AG10803 (cell line): ENCODE measurements at places on chromosomes 1 and 21.

GRCh38 chr21:37407719-37408420, 41.3 kb downstream of the DYRK1A start:
- DNase-seq, result peak; percentile 55

- DNase-seq, result no peak
These were observed 748.2 kb upstream of the ADAMTS5 start for GRCh38 chr21:27715131-27715530.

DNA sequence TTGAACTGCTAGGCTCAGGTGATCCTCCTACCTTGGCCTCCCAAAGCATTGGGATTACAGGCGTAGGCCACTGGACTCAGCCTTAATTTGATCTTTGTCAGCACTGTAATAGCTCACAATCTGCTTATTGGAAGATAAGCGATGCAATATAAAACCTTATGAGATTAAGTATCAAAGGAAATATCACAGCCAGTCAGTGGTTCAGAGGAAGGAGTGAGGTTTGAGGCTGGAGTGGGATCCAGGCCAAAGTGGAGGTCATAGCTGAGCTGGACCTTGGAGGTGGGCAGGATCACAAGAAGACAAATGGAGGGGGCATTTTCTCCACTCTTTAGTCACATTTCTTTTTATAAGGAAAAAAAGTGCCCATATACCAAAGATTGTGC, 228.5 kb downstream of the RHOU start:
- no peak for DNase-seq

DNA sequence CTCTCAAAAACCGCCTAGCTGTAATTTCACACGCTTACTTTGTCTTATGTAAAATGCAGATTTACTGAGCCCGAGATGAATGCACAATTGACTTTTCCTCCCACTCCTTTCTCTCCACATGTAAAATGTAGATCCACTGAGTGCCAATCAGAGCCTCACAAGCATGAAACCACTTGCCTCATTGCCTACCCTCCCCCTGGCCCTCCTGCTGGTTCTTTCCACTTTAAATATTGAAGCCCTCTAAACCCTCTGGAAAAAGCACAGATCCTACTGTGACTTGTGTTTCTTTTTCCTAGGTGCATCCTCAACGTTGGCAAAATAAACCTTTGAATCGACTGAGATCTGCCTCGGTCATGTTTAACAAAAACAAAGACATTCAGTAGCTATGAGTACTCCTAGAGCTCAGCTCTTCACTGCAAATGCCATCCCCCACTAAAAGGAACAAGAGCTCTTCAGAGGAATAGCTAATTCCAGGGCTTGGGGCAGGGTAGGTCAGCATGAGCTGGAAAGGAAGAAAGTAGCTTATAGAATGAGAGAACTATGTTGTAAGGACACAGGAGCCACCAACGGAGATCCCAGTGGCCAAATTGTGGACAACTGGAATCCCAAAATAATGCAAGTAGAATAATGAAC, 365.5 kb upstream of the RUNX1 start:
- no peak for DNase-seq
